Activated naive CD8-positive, alpha-beta T cell treated with anti-CD3 and anti-CD28 coated beads for 36 hours (primary cell): ENCODE measurements at places on chromosomes 4 and X. TPM values are rescaled to one million over a fixed set of nuclear protein-coding genes. Genes with fewer than 3 reads are reported as not detected.

GRCh38 chr4:54228961-54229501 lies at the start of gene PDGFRA:
Gene PDGFRA, plus strand, starts transcription at chr4:54229293. Its CDS starts 29,476 bp downstream, at chr4:54258769.
- no peak for DNase-seq

- peak; percentile 36 for DNase-seq
Measured at GRCh38 chrX:151359931-151360871, 36.8 kb upstream of the VMA21 start.

GRCh38 chrX:122817321-122817955 lies 366.6 kb upstream of the GRIA3 start:
- no peak for DNase-seq

- no peak for DNase-seq
Measured at GRCh38 chr4:8637456-8637984, 45.0 kb downstream of the CPZ start.

GRCh38 chr4:6799091-6799490 lies 16.6 kb downstream of the KIAA0232 start:
- no peak for DNase-seq

GRCh38 chrX:118562582-118563164 lies 67.1 kb downstream of the DOCK11 start:
- no peak for DNase-seq

GRCh38 chrX:6990552-6991193 lies 156.8 kb upstream of the STS start:
- DNase-seq, result no peak

- no peak for DNase-seq
Measured at GRCh38 chr4:173506597-173507211, 23.3 kb downstream of the HAND2 start.

Gene MAGEA2
- not detected for total RNA-seq

Gene IL2RG
- 241 TPM for total RNA-seq

Gene NCAPG
- 68.7 TPM for total RNA-seq

Gene CPE
- not detected for total RNA-seq

Gene CYLC1
- total RNA-seq, result not detected
